Progenitor cell of endocrine pancreas (in vitro differentiated cells): ENCODE measurements at places on chromosomes 2 and 18.

- DNase-seq, result no peak
Measured at GRCh38 chr2:233535271-233535670, 31.3 kb downstream of the USP40 start.

- DNase-seq, result no peak
Measured at GRCh38 chr2:110941226-110941625, 179.5 kb upstream of the BCL2L11 start.

DNA sequence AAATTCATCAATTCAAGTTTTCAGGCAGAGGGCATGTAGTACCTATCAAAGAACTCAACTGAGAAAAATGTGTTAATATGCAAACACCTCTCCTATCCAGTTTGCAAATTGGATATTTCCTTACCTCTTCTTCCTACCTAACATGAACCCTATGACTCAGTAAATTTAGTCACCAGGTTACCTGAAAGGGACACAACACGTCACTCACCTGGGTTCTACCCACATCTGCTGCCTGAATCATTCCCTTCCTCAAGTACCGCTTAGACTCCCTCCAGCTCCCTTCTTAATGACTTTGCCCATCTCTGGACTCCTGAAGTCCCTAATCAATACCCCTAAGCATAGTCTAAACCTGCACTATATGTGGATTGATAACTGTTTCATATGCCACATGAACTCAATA is 10.4 kb downstream of the ANKRD44 start:
- no peak for DNase-seq

- no peak for DNase-seq
Measured at GRCh38 chr2:171098607-171099006, 62.1 kb downstream of the TLK1 start.

DNA sequence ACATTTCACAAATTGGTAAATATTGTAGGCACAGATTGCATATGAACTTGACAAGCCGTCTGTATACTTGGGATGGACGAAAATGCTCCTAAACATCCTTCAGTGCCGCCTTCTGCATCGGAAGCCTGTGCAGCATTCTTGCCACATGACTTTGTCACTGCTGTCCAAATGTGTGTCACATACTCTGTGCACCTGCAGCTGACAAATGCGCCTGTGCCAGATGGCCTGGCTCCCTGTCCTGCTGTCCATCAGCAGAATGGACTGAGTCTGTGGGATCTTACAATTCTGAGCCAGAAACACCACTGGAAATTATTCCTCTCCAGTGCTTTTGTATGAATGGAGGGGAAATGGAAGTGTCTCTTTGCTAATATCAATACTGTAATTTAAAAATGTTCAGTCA is 89.9 kb downstream of the DCDC2C start:
- no peak for DNase-seq

- DNase-seq, result no peak
Measured at GRCh38 chr2:108637304-108637669, 82.0 kb upstream of the RANBP2 start.

GRCh38 chr2:213500881-213501280 is 216.6 kb downstream of the SPAG16 start:
- no peak for DNase-seq

DNA sequence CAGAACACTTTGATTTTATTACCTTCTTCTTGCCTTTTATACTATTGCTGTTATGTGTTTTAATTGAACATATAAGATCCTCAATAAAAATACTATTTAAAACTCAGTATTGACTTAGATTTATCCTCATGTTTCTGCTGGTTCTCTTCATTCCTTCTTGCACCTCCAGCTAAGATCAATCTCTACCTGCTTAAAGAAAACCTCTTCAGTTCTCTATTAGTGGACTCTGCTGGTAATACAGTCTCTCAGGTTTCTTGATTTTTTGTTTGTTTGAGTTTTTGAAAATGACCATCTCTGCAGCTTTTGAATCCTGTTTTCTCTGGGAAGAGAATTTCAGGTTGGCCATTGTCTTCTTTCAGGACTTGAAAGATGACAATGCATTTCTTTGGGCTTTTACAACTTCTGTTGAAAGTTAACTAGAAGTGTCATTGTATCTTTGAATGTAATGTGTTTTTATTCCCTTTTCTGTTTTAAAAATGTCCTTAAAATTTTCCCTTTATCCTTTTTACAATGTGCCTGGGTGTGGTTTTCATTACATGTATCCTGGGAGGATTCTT is 29.8 kb upstream of the TMEM131 start:
- no peak for DNase-seq

GRCh38 chr18:79615586-79615985 is 64.0 kb upstream of the CTDP1 start:
- DNase-seq, result no peak

- DNase-seq, result no peak
Measured at GRCh38 chr2:130314377-130314776, 28.3 kb upstream of the IMP4 start.

DNA sequence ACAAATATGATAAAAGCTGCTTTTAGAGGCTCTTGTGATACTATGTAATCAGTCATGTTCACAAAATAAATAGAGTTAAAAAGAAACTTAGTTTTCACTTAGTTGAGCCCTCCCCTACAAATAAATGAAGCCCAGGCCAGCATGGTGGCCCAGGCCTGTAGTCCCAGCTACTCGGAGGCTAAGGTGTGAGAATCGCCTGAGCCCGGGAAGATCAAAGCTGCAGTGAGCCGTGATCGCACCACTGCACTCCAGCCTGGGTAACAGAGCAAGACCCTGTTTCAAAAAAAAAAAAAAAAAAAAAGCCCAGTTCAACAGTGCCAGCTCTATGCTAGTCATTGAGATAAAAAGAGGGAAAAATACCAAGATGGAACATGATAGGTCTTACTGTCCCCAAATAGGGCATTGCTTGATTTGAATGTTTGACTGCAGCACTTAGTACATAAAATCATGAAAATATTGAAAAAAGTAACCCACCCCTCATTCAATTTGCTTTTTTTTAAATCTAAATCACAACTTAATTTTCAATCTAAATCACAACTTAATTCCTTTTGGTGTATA is 1.5 kb downstream of the ASNSD1 start:
- DNase-seq, result no peak

- no peak for DNase-seq
Measured at GRCh38 chr18:33459612-33460011, 19.1 kb upstream of the CCDC178 start.

DNA sequence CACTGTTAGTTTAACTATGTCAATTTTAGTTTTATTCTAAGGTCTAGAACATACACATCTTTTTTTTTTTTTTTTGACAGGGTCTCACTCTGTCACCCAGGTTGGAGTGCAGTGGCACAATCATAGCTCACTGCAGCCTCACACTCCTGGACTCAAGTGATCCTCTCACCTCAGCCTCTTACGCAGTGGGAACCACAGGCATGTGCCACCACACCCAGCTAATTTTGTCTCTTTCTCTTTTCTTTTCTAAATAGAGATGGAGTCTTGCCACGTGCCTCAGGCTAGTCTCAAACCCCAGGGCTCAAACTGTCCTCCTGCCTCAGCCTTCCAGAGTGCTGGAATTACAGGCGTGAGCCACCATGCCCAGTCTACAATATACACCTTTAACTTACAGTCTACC is 69.5 kb upstream of the CHRNA1 start:
- no peak for DNase-seq

DNA sequence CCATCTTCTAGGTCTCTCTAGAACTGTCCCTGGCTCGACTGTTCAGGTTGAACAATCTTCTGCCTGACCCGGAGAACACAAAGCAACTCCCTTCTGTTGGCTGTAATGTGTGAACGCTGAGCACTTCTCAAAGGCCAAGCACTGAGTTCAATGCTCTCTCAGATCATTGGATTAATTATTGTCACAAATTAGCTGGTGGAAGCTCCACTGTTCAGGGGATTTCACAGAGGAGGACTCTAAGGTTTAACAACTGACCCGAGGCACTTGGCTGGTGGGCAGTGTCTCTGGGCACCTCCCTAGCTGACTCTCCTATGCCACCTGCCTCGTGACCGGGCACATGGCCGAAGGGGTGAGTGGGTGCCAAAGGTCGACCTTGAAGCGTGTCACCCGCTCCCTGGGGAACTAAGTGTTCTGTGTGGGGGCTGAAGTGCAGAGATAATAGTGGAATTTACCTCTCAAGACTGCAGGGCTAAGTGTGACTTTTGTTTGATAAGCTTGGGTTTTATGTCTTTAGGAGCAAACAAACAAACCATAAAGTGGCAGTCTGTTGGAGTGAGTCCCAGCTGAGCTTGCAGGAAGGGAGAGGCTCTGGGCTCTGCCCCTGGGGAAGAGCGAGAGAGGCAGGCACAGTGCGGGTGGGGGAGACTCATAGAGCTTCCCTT is 64.8 kb downstream of the BCL2L11 start:
- no peak for DNase-seq

DNA sequence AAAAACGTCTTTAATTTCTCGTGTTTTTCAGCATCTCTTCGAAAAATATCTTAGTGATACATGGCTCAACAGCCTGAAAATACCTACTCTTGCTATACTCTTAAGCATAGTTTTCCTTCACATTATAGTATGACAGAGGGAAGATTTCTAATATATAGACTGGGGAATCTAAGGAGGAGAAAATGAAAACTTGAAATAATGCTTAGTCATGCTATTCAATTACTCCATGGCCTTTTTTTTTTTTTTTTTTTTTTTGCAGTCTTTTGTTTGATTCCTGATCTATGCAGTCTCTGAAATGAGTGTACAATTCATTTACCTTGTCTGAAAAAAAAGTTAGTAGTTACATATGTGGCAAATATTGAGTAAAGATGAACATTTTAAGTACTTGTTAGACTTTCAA is 337.8 kb downstream of the ARHGAP15 start:
- no peak for DNase-seq

GRCh38 chr18:57325491-57326166 is 26.7 kb upstream of the ST8SIA3 start:
- DNase-seq, result no peak
